Neural crest cell (in vitro differentiated cells): ENCODE measurements at places on chromosomes 4 and X.
A peak's percentile ranks its signal among the peaks of the same experiment; 100 is the strongest.

DNA sequence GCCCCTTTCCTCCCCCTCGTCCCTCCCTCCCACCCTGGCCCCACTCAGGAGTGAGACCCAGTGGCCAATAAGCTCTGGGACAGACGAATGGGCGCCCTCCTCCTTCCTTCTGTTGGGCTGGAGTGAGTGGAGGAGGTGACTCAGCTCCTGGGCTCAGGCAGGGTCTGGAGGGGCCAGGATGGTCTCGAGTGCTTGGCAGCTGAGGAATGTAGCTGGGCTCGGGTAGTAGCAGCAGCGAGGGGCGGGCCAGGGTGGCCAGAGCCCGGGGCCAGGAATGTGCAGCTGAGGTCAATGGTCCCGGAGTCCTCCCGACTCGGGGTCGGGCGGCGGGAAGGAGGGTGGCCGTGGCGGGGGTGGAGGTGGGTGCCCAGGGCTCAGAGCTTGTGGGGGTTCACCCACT, 15.0 kb downstream of the G6PD start:
- no peaks in the 10 kb centered on the region for H3K36me3 ChIP-seq
- DNase-seq, result no peak
- no peak overlapping the region for H3K4me3 ChIP-seq
- peaks cover 10% of the 10 kb centered on the region for H3K4me1 ChIP-seq
- H3K27ac ChIP-seq, result no peak overlapping the region

GRCh38 chrX:67636532-67636931, 92.7 kb downstream of the AR start:
- no peaks in the 10 kb centered on the region for H3K27me3 ChIP-seq
- H3K27ac ChIP-seq, result no peak overlapping the region
- DNase-seq, result no peak
- no peaks in the 10 kb centered on the region for H3K4me1 ChIP-seq
- H3K36me3 ChIP-seq, result peaks cover 15% of the 10 kb centered on the region

DNA sequence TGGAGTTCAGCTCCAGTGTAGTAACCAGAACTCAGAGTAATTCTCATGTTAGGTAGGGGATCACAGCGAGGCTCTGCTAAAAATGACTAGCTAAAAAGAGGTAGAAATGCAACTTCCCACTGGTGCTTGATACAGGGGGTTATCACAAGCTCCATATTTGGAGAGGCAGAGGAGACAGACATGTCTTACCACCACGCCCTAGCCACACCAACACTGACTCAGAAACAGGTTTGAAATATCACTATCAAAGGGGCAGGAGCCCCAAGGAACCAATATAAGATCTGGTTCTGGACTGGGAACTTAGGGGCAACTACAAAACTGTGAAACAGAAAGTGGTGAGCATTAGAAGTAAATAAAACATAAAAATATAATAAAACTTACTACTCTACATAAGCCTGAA, 62.9 kb downstream of the IQCM start:
- H3K36me3 ChIP-seq, result no peaks in the 10 kb centered on the region
- no peaks in the 10 kb centered on the region for H3K27me3 ChIP-seq
- H3K4me1 ChIP-seq, result no peaks in the 10 kb centered on the region
- no peak overlapping the region for H3K4me3 ChIP-seq
- DNase-seq, result no peak

DNA sequence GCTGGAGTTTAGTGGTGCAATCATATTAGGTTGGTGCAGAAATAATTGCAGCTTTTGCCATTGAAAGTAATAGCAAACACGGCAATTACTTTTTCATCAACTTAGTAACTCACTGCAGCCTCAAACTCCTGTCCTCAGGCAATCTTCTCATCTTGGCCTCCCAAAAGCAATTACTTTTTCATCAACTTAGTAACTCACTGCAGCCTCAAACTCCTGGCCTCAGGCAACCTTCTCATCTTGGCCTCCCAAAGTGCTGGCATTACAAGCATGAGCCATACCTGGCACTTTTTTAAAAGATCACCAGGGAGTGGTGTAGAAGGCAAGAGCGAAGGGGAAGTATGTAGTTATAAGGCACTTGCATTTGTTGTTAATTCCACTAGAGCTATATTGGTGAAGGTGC, 491.1 kb upstream of the ADGRL3 start:
- H3K27ac ChIP-seq, result no peak overlapping the region
- DNase-seq, result no peak
- no peaks in the 10 kb centered on the region for H3K27me3 ChIP-seq
- H3K4me3 ChIP-seq, result no peak overlapping the region

DNA sequence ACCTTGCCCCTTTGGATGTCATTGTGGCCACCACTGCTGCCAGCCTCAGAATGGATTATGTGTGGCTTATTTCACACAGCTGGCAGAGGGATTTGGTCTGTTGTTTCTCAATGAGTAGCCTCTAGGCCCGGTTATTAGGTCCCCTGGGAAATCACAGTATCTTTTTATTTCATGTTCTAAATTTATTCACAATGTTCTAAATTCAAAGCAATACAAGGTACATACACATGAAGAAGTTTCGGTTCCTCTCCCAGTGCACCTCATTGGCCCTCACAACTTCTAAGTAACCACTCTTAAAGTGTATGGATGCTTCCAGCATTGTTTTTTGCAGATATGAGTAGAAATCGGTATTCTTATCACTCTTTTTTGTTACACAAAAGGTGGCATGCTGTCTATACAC, 262.7 kb downstream of the RCHY1 start:
- H3K36me3 ChIP-seq, result no peaks in the 10 kb centered on the region
- peaks cover 24% of the 10 kb centered on the region for H3K4me1 ChIP-seq
- no peaks in the 10 kb centered on the region for H3K27me3 ChIP-seq
- H3K27ac ChIP-seq, result no peak overlapping the region

GRCh38 chr4:36709991-36710390, 428.6 kb downstream of the DTHD1 start:
- DNase-seq, result no peak
- H3K27ac ChIP-seq, result no peak overlapping the region
- no peak overlapping the region for H3K4me3 ChIP-seq
- no peaks in the 10 kb centered on the region for H3K27me3 ChIP-seq
- peaks cover 6% of the 10 kb centered on the region for H3K4me1 ChIP-seq
- H3K36me3 ChIP-seq, result no peaks in the 10 kb centered on the region

GRCh38 chr4:153641532-153641931, 42.5 kb upstream of the TLR2 start:
- H3K4me1 ChIP-seq, result peaks cover 12% of the 10 kb centered on the region
- no peaks in the 10 kb centered on the region for H3K27me3 ChIP-seq
- no peak for DNase-seq
- no peak overlapping the region for H3K4me3 ChIP-seq
- H3K36me3 ChIP-seq, result peaks cover 7% of the 10 kb centered on the region

DNA sequence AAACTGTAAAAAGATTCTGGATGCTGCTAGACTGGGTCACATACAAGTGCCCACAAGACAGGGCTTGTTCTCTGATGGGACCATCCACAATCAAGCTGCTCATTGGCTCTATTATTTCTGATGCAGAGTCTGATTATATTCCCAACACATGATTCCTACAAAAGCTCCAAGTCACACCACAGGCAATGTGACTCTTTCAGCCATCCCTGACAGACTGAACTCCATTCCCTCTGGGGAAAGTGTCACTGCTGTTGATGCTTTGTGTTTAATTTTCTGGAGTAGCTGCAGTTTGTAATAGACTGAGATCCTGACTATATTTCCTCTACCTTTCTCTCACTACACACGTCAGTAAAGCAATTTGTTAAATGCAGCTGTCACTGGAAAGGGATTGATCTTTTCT, 55.4 kb upstream of the BCLAF3 start:
- no peak for DNase-seq
- no peaks in the 10 kb centered on the region for H3K27me3 ChIP-seq
- no peak overlapping the region for H3K4me3 ChIP-seq
- no peaks in the 10 kb centered on the region for H3K4me1 ChIP-seq
- H3K27ac ChIP-seq, result no peak overlapping the region
- no peaks in the 10 kb centered on the region for H3K36me3 ChIP-seq

GRCh38 chrX:41737065-41737464, 13.1 kb downstream of the GPR82 start:
- DNase-seq, result no peak
- H3K27ac ChIP-seq, result no peak overlapping the region
- H3K27me3 ChIP-seq, result no peaks in the 10 kb centered on the region

DNA sequence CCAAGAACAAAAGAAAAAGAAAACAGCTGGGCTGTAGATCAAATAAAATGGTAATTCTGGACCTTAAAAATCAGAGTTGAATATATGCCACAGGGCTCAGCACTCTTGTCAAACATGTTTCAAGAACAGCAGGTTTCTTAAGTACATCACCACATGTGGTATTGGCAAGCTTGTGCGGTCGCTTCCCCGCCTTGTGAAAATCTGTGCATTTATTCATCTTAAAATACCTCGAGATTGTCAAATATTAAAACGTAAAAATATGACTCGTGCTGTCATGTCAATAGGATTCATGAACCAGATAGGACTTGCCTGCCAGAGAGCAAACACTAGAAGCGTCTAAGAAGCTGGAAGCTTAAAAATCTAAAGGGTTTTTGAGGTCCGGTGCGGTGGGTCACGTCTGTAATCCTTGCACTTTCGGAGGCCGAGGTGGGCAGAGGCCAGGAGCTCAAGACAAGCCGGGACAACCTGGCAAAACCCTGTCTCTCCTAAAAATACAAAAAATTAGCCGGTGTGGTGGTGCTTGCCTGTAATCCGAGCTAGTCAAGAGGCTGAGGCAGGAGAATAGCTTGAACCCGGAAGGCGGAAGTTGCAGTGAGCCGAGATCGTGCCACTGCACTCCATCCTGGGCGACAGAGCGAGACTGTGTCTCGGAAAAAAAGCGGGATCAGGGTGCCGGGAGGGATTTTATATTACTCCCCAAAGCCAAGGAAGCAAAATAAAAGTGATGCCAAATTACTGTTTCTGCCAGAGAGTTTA, 40.2 kb upstream of the TMEM154 start:
- no peak for DNase-seq
- peaks cover 5% of the 10 kb centered on the region for H3K4me1 ChIP-seq
- peaks cover 2% of the 10 kb centered on the region for H3K36me3 ChIP-seq

DNA sequence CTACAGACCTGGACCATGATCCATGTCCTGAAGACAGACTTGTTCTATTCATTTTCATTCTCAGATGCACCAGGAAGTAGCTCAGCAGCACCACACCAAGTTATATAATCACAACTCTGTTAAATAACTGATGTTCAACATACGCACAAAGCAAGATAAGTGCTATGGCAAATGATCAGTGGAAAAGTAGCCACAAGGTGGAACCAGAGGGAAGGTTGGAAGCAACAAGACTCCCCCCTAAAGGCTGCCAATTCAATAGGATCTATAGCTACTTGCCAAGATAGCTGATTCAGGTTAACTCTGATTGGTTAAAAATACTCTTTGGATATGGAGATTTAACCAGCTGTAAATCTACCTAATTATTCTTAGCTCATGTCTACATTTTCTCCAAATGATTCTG, 23.7 kb upstream of the FAM47B start:
- no peaks in the 10 kb centered on the region for H3K27me3 ChIP-seq
- no peak overlapping the region for H3K27ac ChIP-seq
- no peak overlapping the region for H3K4me3 ChIP-seq
- no peaks in the 10 kb centered on the region for H3K4me1 ChIP-seq
- H3K36me3 ChIP-seq, result no peaks in the 10 kb centered on the region
- DNase-seq, result peak; percentile 2

- H3K4me3 ChIP-seq, result no peak overlapping the region
- no peak overlapping the region for H3K27ac ChIP-seq
- H3K36me3 ChIP-seq, result peaks cover 10% of the 10 kb centered on the region
- H3K27me3 ChIP-seq, result no peaks in the 10 kb centered on the region
Measured at GRCh38 chr4:108685036-108685686, 34.8 kb downstream of the OSTC start.

DNA sequence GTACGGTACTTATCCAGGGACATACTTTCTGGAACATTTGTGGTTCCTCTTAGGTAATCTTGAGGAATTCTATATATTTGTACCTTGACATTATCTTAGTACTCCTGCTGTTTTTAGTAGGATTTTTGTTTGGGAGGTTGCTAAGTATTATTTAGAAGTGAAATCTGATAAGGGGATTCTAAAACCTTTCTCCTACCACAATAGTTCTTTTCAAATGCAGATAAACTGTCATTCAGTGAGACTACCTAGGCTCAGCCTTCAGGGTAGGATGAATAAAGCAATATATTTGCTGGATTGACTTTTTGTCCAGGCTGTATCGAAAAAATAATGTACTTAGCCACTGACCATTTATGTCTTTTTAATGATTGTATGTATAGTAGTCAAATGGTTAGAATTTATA, 25.4 kb downstream of the DIAPH2 start:
- no peaks in the 10 kb centered on the region for H3K27me3 ChIP-seq
- H3K4me1 ChIP-seq, result peaks cover 10% of the 10 kb centered on the region

- no peak for DNase-seq
- H3K4me1 ChIP-seq, result no peaks in the 10 kb centered on the region
- H3K27ac ChIP-seq, result no peak overlapping the region
- no peak overlapping the region for H3K4me3 ChIP-seq
- no peaks in the 10 kb centered on the region for H3K36me3 ChIP-seq
- H3K27me3 ChIP-seq, result no peaks in the 10 kb centered on the region
Measured at GRCh38 chr4:174408841-174409552, 113.3 kb downstream of the HPGD start.

- no peak overlapping the region for H3K4me3 ChIP-seq
- H3K27me3 ChIP-seq, result no peaks in the 10 kb centered on the region
- H3K4me1 ChIP-seq, result no peaks in the 10 kb centered on the region
- H3K36me3 ChIP-seq, result no peaks in the 10 kb centered on the region
- DNase-seq, result no peak
- no peak overlapping the region for H3K27ac ChIP-seq
Measured at GRCh38 chrX:31337332-31337731, 265.5 kb upstream of the FTHL17 start.

DNA sequence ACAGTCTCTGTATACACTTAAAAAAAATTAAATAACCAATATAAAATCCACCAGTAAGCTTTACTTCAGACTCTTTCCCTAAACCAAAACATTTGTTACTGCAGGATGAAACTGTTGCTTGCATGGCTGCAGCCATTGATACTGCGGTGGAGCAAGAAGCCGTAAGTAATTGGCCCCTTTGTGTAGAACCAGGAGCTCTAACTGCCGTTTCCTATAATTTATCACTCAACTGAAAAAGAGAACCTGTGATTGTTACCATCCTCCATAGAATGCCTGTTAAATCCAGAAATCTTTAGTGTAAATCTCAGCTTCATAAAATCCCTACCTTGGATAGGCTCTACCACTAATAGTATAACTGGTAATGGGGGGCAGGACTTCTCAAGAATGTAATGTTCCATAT, 62.6 kb downstream of the KIF4A start:
- H3K4me1 ChIP-seq, result peaks cover 5% of the 10 kb centered on the region
- no peak overlapping the region for H3K4me3 ChIP-seq
- peaks cover 24% of the 10 kb centered on the region for H3K36me3 ChIP-seq
